ENCODE measurements at places on chromosomes 5 and 9.

DNA sequence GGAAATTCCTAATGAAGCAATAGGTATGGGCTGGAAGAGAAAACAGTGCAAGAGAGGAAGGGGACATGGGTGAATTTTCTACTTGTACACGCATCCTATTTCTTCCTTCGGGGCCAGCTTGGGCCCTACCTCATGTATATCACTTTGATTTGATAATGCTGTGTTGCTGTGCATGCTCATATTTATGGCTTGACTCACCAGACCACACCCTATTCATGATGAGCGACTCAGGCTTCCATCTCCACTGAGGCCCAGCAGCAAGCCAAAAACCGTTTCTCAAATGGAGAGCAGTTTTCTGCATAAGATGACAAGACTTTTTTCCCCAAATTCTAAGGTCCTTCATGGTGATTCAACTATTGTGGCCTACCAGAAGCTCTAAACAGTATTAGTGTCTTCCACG is 2039.1 kb upstream of the CDH9 start:
- no peak for DNase-seq

DNA sequence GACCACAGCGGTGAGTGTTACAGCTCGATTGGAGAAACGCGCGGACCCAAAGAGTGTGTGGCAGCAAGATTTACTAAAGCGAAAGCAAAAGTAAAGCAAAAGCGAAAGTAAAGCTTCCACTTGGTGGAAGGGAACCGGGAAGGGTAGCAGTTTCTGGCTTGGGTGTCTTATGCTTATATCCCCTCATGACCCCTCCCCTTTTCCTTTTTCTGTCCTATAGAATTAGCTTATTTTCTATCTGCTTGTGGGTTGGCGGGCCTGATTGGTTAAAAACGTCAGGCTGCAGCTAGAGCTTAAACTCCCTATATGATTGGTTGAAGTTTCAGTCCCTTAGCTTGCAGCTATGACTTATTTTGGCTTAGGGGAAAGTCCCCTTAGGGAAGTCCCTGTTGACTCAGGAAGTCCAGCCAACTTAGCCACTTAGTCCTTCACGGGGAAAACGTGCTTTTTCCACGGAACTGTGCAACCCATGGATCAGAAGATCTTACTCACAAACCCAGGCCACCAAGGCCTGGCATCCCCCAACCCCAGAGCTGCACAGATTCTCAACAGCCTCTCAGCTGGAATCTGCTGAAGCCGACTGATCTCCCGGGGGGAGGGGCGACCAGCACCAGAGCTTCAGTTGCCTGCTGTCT is 114.2 kb upstream of the ADAMTS16 start:
- DNase-seq, result no peak

DNA sequence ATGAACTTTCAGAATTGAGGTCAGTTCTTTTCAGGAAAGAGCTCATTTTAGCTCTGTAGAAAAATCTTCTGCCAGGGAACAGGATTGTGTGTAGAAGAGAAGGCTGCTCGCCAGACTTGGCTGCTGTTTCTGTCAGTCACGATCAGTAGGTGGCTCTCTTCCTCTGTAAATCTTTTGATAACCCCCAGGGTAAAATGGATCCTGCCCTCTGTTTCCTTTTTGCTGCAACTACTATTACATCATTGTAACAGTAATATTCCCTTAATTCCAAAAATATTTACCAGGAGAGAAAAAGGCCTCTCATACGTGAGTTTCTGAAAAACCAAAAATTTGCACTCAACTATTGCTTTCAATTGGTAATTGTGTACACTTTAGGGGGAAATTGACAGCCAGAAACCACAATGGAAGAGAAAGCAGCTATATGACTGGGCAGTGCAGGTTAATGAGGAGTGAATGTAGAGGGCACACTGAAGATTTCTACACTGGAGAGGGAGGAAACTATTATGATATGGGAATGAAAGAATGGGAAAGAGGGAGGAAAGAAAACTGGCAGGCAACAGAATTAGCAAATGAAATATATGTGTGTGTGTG is 12.3 kb downstream of the IFNA21 start:
- peak; percentile 38 for DNase-seq

DNA sequence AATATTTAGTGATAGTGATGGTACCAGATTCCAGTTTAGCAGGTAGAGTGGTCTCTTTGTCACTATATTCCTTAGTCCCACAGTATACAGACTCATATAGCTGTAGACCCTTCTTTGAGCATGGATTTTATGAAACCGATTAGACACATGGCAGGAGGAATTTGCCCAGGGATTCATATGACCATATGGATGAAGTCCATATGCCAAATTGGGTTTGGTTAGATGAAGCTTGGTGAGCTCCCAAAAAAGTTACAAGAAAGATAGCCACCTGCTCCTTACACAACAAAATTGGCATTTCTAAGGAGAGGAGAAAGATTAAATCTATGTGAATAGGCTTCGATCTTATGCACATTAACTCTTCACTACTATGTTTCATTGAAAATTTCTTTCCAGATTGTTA is 211.4 kb downstream of the CWC27 start:
- no peak for DNase-seq

- peak; percentile 67 for DNase-seq
Measured at GRCh38 chr9:131773911-131774379, 34.1 kb upstream of the RAPGEF1 start.

DNA sequence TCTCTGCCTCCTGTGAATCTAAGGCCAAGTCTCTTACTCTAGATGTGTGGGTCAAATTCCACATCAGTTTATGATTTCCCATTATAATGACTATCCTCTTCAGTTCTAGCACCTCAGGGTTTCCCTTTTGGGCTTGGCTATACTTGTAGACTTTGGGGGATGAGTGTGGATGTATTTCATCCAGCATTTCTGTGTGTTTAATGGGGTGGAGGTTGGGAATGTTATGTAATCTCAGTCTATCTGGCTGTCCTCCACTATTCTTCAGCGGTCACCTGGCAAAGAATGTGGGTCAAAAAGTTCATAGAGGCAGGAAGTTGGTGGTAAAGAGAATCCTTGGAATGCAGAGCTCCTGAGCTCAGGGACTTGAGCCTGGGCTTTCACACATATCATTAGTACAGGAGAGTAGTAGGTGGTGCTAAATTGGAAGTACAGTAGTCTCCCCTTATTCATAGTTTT is 64.9 kb downstream of the CFAP95 start:
- DNase-seq, result no peak

DNA sequence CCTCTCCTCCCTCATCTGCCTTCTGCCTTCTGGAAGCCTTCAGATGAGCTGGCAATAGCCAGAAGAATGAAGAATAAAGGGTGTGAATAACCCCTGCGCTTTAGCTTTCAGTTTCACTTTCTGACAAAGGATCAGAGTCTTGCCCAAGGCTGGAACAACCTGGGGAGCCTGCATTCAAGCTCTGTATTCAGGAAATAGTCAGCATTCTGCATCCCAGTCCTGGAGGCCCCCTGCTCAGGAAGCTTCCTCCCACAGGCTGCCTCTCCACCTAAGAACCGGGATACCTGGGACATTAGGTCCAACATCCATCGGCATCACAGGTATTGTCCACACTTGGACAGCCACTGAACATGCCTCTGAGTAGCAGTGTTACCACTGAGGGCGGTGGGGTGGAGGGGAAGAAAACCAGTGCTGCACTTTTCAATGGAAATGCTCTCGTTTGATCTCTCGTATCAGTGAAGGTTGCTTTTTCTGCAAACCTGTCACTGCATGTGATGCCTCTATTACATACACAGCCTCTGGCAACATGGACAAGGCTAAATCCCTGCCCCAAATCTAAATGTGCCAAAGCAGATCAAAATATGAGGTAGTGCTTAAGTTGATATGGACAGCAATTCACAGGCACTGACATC is 39.8 kb upstream of the ACO1 start:
- DNase-seq, result no peak

GRCh38 chr5:135242021-135242865 is 156.8 kb downstream of the MACROH2A1 start:
- DNase-seq, result no peak

DNA sequence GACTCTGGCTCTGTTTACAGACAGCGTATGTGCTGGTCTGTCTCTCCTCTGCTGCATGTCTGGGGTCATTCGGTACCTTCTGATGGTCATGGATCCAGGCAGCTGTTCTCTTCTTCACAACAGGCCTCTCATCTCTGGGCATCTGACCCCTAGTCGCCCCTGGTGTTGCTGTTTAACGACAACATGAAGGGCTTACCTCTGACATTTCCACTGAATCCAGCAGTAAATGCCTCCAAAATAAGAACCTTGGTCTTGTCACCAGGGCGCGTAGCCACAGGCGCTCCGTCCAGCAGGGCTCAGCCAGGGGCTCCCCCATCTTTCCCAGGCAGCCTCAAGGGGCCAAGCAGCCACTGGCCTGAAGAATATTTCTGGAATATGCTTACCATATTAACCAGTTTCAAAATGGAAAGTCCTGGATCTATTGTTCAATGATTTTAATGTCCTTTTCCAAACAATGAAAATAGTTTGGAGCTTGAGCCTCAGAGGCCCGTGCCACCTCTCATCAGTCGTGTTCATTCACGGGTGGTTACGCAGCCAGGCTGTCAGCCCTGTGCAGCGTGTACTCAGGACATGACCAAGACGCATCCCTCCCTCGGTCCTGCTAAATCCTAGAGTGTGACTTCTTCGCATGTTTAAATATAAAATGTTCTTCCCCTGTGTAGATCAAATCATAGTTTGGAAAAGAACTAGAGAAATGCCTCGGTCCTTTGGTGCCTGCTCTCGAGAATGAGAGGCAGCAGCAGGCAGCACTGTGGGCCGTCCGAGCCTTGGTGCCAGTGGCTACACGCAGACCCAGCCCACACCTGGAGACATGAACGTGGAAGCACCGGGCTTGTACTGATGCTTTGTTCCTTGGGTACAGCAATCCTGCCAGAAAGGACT is 30.1 kb upstream of the LRRC14B start:
- DNase-seq, result no peak

DNA sequence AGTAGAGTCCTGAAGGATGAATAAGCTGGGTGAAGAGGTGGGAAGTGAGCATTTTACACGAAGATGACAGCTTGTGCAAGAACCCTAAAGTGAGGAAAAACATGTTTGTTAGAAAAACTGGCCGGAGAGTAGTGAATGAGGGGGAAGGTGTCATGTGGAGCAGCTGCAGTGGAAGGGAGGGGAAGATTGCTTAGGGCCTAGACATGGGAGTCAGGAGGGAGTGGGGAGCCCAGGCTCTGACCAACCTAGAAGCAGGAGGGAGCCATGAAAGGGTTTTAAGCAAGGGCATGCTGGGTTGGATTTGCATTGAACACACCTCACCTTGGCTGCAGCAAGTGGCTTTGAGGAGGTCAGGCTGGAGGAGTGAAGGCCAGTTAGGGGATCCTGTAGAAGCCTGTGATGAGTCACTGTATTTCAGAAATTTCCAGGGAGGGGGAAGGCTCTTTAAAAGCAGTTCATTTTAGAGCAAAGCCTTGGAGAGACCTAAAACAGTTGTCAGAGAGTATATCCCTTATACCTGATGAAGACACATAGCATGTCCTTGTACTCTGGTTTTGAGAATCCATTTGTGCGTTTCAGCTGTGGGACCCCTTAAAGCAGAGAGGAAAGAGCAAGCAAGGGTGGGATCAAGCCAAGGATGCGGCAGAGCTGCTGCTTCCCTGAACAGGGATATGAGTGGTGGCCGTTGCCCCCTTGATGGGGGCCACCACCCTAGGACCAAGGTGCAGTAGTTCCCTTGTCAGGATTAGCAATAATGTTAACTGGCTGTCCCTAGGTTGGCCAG is 45.4 kb downstream of the ANGPTL2 start:
- no peak for DNase-seq

DNA sequence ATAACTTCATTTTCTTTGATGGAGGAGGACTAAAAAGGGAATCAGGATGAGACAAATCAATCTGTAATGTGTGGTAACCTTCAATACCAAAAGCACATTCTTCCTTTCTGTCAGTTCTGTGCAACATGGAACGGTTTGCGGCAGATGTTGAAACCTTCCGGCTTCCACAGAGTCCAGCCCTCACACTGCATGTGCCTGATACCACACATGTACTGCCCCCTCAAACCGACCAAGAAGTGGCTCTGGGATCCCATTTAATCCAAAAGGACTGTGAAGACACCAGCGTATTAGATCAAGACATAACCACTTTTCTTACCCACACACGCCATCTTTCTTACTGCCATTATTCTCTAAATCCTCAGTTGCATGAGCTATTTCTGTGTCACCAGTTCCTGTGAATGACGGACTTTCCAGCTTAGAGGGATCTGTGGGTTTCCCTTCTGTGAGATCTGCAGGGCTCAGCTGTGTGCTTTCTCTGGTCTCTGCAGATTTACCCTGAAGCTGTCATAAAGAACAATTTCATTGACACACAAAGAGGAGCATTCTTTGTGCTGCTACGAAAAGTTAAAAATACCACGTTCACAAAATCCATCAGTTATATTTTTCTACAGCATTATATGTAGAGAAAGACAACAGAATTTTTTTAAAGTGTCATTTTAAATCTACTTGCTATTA is 25.8 kb downstream of the NSUN2 start:
- DNase-seq, result no peak

GRCh38 chr5:1943481-1943880 is 60.8 kb upstream of the IRX4 start:
- DNase-seq, result no peak

- DNase-seq, result no peak
Measured at GRCh38 chr9:76018235-76018634, 127.8 kb downstream of the PCSK5 start.

DNA sequence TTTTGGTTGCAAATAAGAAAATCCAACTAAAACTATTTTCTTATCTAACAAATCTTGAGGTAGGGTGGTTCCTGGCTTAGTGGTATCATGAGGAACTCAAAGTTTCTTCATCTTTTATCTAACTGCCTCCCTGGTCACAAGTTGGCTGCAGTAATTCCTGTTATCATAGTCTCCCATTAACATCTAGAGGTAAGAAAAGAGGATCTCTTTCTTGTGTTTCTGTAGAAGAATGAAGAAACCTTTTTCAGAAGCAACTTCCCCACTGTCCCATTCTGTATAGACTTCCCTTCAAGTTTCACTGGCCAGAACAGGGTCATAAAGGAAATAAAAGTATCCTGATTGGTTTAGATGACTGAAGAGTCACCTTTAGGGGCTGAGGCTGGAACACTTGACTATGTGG is 81.8 kb upstream of the ELL2 start:
- DNase-seq, result no peak

DNA sequence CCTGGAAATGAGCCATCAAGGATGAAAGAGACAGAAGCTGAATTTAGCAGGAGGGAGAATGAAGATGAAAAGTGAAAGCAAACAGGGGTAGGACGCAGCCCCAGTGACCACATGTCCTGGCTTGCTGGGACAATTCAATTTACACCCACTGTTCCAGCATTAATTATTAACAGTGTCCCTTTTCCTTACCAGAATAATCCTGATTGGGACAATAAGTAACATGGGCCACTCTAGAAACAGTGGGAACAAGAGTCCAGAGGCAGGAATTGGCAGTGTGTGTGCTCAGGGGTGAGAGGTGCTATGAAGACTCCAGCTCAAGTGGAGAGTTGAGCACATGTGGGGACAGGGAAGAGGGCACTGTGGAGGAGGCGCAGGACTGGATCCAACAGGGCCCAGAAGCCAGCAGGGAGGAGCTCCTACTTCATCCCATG is 147.1 kb downstream of the C5orf15 start:
- peak; percentile 59 for DNase-seq
